ENCODE measurements at places on chromosomes 4 and X. TPM values are rescaled to one million over a fixed set of nuclear protein-coding genes. Genes with fewer than 3 reads are reported as not detected.

GRCh38 chr4:115272185-115272584 lies 158.8 kb upstream of the NDST4 start:
- no peaks in the 10 kb centered on the region for H3K4me1 ChIP-seq
- no peak for DNase-seq
- no peaks in the 10 kb centered on the region for H3K36me3 ChIP-seq

DNA sequence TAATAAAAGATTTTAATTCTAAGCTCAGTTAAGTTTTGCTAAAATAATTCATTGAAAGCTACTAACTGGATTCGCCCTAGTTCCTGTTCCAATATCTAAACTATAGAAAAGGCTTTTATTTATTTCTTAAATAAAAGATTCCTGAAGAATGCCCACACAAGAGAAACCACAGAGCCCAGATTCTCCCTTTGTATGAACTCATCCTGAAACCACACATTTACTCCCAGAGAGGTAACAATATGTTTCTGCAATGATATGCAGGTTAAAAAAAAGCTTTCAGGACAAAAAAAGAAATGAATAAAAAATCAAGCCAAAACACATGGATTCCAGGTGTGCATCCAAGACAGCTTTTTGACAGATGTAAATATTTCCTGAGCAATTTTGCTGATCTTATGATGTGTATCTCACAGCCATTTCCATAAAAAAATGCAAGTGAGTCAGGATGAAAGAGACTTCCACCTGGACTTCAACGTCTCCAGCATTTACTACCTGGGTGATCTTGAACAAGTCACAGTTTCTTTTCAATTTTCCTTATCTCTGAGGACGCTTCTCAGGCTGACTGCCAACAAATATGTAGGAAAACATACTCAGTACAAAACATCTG lies 234.4 kb upstream of the FAT1 start:
- DNase-seq, result no peak
- H3K4me1 ChIP-seq, result no peaks in the 10 kb centered on the region
- H3K4me3 ChIP-seq, result no peak overlapping the region
- no peaks in the 10 kb centered on the region for H3K27me3 ChIP-seq

GRCh38 chrX:1306909-1307625 lies 29.5 kb upstream of the IL3RA start:
- no peaks in the 10 kb centered on the region for H3K4me1 ChIP-seq
- no peaks in the 10 kb centered on the region for H3K27me3 ChIP-seq
- no peak for DNase-seq
- no peaks in the 10 kb centered on the region for H3K36me3 ChIP-seq

- no peak overlapping the region for H3K27ac ChIP-seq
- H3K27me3 ChIP-seq, result no peaks in the 10 kb centered on the region
- no peaks in the 10 kb centered on the region for H3K4me1 ChIP-seq
- DNase-seq, result no peak
These were observed 259.2 kb downstream of the GPC3 start for GRCh38 chrX:133726211-133726630.

GRCh38 chr4:2698951-2699505 lies 57.1 kb downstream of the TNIP2 start:
- H3K27ac ChIP-seq, result no peak overlapping the region
- no peak for DNase-seq
- H3K4me3 ChIP-seq, result no peak overlapping the region
- H3K27me3 ChIP-seq, result no peaks in the 10 kb centered on the region
- H3K36me3 ChIP-seq, result peaks cover 36% of the 10 kb centered on the region

- peak overlapping the region; percentile 96 for H3K27ac ChIP-seq
- peak; percentile 79 for DNase-seq
- no peaks in the 10 kb centered on the region for H3K4me1 ChIP-seq
- H3K36me3 ChIP-seq, result no peaks in the 10 kb centered on the region
These were observed 3.3 kb upstream of the NKX3-2 start for GRCh38 chr4:13547485-13548041.

- no peaks in the 10 kb centered on the region for H3K36me3 ChIP-seq
- no peak overlapping the region for H3K4me3 ChIP-seq
- H3K27ac ChIP-seq, result peak overlapping the region; percentile 67
- DNase-seq, result no peak
These were observed 31.8 kb upstream of the CWH43 start for GRCh38 chr4:48954314-48954713.

DNA sequence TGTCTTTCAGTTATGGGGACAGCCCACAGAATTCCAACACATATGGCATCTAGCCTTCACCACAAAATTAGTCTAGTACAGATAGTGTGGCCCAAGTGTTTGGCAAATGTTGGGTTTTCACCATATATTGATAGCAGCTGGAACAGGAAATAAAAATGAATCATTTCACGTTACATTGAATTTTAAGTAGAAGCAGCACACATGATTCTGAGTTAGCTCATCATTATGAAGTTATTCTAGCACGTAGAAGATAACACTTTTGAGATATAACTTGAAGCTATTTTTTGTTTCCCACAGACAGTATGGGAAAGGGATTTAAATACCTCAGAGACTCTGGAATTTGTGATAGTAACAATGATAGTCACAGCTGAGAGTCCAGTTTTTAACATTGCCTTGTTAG lies 118.7 kb downstream of the FAT4 start:
- DNase-seq, result no peak
- H3K27me3 ChIP-seq, result no peaks in the 10 kb centered on the region
- H3K27ac ChIP-seq, result no peak overlapping the region
- no peaks in the 10 kb centered on the region for H3K4me1 ChIP-seq
- H3K4me3 ChIP-seq, result no peak overlapping the region

Gene CCSER1
- 5.2 TPM for total RNA-seq

DNA sequence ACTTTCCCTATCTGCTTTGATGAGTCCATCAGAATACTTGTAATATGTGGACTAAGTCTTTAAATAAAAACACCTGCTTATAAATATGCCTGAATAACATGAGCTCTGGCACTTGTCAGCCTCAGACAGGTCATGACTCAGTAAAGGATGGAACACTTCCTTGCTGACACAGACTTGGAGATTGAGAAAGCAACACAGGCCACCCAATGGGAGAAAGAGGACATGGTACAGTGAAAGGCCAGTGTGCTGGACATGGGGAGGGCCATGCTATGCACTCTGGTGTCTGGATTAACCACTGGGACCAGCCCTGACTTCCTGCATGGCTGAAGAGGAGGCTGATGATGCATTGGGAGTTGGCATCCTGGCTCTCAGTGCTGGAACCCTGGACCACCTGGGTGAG lies 149.5 kb downstream of the DHRSX start:
- DNase-seq, result no peak
- H3K4me3 ChIP-seq, result no peak overlapping the region

DNA sequence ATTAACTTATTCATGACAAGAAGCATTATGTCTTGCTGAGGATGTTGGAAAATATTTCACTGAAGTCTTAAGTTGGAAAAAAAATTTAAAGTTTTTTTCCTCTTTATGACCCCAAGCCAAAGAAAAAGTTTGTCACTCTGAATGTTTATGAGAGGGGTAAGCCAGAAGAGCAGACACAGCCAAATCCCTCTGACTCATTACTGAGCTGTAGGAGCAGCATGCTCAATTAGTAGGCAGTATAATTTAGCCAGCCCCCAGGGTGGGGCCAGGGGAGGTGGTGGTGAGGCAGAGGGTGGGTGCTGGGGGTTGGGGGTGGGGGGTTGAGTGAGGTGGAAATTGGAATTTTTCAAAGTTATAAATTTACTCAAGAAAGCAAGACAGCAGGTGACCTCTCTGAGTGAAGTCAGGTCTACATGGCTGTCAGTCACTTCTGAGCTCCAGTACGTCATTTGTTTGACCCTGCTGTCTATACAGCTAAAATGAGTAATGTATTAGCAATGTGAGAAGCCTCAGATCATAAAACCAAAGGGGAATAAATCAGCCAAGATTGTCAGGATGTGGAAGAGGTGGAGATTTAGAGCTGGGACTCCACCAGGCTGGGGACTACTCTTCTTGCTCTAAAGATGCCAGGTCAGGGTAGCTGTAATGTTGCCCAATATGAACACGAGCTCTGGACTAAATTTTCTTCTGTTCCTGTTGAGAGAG lies 98.8 kb upstream of the NDP start:
- DNase-seq, result no peak
- no peaks in the 10 kb centered on the region for H3K4me1 ChIP-seq
- no peak overlapping the region for H3K27ac ChIP-seq
- H3K27me3 ChIP-seq, result no peaks in the 10 kb centered on the region
- no peak overlapping the region for H3K4me3 ChIP-seq

Gene F8A3
- 7.4 TPM for total RNA-seq

DNA sequence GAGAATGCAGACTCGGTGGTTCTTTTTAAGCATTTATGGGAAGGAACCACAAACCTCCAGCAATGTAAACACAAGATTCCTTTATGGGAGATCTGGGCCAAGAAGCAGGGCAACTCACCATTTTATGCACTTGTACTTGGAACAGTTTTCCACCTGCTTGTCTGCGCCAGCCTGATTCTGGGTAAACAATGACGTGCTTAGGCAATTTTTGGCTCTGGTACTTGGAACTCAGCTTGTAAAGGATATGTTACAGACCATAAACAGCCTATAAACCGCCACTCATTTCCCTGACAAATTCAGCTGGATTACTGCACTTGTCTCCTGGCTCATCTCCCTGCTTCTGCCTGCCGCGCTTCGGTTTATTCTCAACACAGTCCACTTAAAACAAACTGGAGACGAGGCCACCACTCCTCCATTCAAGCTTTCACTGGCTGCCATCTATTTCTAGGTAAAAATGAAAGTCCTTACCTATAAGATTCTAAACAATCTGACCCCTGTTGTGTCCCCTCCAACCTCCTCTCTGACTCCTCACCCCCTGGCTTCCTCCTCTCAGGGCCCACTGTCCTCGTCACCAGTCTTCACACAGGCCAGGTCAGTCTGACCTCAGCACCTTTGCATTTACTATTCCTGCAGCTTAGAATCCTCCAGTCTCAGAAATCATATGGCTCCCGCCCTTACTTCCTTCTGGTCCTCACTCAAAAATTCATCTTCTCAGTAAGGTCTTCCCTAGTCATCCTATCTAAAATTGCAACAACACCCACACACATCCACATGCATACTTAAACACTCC lies 205.9 kb upstream of the GALNT7 start:
- peak; percentile 90 for DNase-seq
- peaks cover 31% of the 10 kb centered on the region for H3K4me1 ChIP-seq
- H3K4me3 ChIP-seq, result no peak overlapping the region
- H3K27ac ChIP-seq, result peak overlapping the region; percentile 60
- no peaks in the 10 kb centered on the region for H3K27me3 ChIP-seq

DNA sequence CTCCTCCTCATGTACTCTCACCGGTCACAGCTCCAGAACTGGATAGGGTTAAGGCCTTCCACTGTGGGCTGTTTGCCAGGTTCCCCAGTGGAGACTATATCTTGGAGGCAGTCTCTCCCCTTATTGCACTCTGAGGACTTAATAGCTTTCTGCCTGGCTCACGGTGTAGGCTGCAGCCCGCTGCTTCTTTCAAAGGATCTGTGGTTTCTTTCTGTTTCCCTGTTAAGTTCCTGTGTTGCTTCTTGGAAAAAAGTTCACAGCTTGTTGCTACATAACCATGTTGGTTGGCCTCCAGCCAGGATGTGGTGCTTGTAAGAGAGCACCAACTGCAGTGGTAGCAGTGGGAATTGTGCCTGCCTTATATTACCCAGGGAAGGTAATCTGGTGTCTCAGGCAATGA lies 24.9 kb upstream of the ZDHHC15 start:
- H3K27me3 ChIP-seq, result no peaks in the 10 kb centered on the region
- DNase-seq, result peak; percentile 86
- no peaks in the 10 kb centered on the region for H3K36me3 ChIP-seq
- no peak overlapping the region for H3K4me3 ChIP-seq
- H3K27ac ChIP-seq, result no peak overlapping the region
- H3K4me1 ChIP-seq, result no peaks in the 10 kb centered on the region

DNA sequence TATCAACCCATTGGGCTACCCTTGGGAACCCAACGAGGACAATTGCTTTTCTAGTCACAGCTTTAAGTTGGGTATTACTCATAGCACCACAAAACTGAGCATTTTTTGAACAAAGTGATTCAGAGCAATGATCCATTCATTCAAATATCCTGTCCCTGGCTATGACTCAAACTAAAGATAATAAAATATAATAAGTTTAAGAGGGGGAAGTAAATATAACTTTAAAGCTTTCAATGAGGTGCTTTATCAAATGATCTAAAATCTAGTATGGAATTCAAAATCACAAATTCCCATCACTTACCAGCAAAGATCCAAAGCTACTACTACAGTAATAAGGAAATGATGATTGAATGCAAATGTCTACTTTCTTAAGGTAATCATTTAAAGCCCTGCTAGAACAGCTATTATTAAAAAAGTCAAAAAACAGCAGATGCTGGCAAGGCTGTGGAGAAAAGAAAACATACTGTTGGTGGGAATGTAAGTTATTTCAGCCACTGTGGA lies 39.8 kb upstream of the S100G start:
- no peak overlapping the region for H3K27ac ChIP-seq
- DNase-seq, result no peak
- no peaks in the 10 kb centered on the region for H3K27me3 ChIP-seq
- no peaks in the 10 kb centered on the region for H3K36me3 ChIP-seq

- no peaks in the 10 kb centered on the region for H3K27me3 ChIP-seq
- no peaks in the 10 kb centered on the region for H3K36me3 ChIP-seq
- H3K4me3 ChIP-seq, result no peak overlapping the region
- no peak overlapping the region for H3K27ac ChIP-seq
- DNase-seq, result no peak
- H3K4me1 ChIP-seq, result no peaks in the 10 kb centered on the region
These were observed 51.6 kb upstream of the IL2 start for GRCh38 chr4:122508083-122508482.

- DNase-seq, result no peak
- H3K4me1 ChIP-seq, result no peaks in the 10 kb centered on the region
- H3K4me3 ChIP-seq, result no peak overlapping the region
- H3K27ac ChIP-seq, result no peak overlapping the region
These were observed 3.0 kb upstream of the NXT2 start for GRCh38 chrX:109533631-109534030.

Gene CPLX1
- 0.36 TPM for total RNA-seq

GRCh38 chr4:43564107-43564506 lies 671.6 kb downstream of the GRXCR1 start:
- no peak overlapping the region for H3K27ac ChIP-seq
- H3K4me1 ChIP-seq, result no peaks in the 10 kb centered on the region
- no peaks in the 10 kb centered on the region for H3K36me3 ChIP-seq
- no peak for DNase-seq
- H3K27me3 ChIP-seq, result no peaks in the 10 kb centered on the region

Gene GABRQ
- total RNA-seq, result not detected

DNA sequence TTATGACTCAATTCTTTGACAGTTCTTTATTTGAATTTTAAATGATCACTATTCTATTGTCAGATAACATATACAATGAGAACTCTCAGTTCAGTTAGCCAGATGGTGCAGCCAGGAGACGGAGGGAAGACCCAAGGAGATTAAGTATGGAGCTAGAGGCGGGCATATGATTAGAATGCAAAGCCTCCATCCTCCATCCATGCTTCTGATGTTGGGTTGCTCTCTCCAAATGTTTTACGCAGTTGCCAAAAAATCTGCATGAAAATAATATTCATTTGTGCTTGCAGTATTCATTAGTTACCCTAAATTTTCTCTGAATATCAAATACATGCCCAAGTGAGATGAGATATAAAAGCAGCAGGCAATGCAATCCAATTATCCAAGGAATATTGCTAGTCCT lies 874.8 kb downstream of the C4orf33 start:
- no peak for DNase-seq
- no peaks in the 10 kb centered on the region for H3K4me1 ChIP-seq
- H3K4me3 ChIP-seq, result no peak overlapping the region
- H3K27ac ChIP-seq, result no peak overlapping the region
- no peaks in the 10 kb centered on the region for H3K27me3 ChIP-seq
- H3K36me3 ChIP-seq, result no peaks in the 10 kb centered on the region

Data from sigmoid colon (tissue), 7 donors.